PC-3 (cell line): ENCODE measurements at places on chromosomes 2 and 18.

DNA sequence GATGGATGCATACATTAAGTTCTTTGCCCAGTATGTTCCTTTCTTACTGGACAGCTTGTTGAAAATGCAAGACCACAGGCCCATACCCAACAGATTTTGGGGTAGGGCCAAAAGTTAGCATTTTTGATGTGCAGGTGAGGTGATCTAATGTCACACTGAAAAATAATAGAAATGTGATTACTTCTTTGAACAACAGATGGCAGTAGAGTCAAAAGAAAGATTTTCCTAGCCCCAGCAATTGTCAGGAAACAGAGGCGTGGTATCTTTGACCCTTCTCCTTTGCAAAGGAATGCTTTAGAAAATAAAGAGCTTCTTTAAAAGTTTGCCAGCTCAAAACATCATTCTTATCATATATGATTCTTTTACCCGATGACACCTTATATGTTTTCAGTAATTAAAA is 343.6 kb upstream of the SYT4 start:
- peak; percentile 50 for DNase-seq

DNA sequence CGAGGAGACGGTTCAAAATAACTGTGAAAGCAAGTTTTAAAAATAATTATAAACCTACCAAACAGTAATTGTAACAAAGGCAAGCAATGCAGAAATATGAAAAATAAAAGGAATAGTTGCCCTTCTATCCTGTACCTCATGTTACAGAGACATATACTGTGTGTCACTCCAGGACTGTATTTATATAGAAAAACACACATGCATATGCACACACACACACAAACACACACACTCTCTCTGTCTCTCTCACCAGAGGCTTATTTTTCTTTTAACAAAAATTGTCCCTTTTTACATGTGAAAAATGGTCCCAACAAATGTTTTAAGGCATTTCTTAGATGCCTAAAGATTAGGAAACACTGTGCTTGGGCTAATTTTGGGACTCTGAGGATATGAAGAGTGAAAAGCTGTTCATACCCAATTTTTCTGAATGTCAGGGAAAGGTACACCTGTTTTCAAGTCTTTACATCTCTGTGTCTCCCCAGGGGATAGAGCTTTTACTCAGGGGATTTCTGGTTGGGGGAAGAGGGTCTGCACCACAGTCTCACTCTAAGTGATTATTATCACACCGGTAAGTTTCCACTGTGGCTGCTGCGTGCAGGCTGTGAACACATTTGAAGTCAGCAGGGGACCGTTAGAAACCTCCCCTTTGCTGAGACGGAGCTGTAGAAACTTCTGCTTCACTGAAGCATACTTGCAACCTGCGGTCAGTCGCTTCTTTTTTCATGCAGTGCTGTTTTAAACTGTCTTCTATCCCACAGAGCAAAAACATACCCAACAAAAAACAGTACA is 51.4 kb upstream of the SPAG16 start:
- no peak for DNase-seq

DNA sequence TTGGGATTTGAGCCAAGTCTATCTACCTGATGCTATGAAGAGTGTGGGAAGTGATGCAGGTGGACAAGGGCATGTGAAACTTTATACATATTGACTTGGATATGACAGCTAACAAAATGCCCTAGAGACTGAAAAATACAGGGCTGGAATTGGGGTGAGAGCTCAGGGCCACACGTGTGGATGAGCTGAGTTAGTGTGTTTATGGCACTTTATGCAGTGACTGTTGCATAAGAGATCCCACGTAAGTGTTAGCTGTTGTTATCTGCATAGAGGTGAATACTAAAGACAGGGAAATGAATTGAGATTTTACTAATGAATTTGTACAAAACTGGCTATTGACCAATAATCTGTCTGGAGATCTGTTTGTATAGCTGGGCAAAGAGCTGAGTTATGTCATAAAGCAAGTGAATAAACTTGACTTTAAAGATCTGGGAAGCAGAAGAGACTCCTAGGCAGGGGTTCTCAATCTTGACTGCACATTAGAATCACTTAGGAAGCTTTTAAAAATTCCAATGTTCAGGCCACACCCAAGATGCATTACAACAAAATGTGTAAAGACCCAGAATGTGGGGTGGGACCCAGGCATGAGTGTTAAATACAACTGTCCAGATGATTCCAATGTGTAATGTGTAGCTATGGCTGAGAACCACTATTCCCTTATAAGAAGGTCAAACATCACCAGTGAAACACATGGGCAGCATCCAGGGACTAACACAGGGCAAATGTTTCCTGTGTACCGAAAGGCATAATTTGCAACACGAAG is 74.2 kb upstream of the STK17B start:
- peak; percentile 55 for DNase-seq

DNA sequence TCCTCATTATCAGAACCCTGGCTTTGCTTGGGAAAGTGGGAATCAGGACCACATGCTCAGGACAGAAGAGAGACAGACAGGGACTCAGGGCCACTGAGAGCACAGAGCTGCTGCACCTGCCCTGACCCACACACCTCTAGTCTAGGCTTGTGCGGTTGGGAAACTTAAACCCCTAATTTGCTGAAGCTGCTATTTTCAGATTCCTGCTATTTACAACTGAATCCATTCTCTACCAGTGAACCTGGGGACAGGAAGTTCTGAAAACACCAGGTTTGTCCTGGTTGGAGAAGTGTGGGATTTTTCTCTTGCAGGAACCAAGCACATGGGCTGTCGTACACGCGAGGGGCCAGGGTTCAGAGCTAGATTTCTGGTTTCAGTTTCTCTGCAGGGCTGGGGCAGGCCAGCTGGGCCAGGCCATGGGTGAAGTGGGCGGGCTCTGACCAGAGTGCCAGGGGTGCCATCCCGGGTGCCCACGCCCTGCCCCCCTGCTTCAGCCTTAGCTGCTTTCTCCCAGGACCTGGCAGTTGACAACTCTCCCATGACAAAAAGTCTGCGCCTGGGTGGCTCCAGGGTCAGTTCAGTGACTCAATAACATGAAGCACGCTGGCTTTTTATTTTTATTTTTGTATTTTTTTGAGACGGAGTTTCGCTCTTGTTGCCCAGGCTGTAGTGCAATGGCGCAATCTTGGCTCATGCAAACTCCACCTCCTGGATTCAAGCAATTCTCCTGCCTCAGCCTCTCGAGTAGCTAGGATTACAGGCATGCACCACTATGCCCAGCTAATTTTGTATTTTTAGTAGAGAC is 51.3 kb upstream of the SLC1A4 start:
- no peak for DNase-seq

DNA sequence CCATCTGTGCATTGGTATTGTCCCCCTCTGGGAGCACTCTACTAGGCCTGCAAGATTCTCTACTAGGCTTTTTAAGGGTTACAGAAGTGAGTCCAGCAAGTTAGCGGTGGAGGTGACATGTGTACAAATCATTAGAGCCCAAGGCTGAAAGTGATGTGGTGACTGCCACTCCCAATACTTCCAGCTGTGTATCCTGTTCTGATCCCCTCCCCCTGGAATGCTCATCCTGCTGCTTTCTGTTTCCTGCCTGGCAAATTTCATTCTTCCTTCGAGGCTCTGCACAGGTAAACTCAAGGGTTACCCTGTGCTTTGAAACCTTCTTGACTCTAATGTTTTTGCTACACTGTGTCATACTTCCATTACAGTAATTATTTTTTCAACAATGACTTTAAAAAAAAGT is 258.5 kb upstream of the REV1 start:
- peak; percentile 18 for DNase-seq

DNA sequence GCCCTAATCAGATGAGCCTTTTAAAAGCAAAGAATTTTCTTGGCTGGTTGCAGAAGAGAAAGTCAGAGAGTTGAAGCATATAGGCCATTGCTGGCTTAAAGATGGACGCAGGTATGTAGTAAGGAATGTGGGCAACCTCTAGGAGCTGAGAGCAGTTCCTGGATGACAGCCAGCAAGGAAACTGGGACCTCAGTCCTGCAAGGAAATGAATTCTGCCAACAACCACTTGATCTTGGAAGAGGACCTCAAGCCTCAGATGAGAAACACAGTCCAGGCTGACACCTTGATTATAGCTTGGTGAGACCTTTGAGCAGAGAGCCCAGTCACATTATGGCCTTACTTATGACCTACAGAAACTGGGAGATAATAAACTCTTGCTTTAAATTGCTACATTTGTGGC is 15.7 kb downstream of the PHOSPHO2 start:
- DNase-seq, result no peak

GRCh38 chr18:6741232-6741663 is 11.7 kb downstream of the ARHGAP28 start:
- DNase-seq, result peak; percentile 91

DNA sequence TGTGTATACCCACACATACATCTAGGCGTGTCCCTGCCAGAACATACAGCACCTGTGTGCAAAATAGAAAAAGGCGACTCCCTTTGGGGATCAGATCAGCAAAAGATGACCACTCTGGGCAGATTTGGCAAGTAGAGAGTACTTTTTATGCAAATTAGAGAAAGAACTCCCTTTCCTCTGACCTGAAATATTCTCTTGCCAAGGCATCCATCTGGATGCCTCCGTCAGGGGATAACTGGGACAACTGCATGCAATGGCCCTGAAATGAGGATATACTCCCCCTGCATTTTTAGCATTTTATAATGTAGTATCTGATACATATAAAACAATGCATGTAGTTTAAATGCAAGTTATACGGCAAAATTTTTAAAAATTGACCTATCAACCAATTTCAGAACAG is 247.7 kb downstream of the ICOS start:
- DNase-seq, result no peak

DNA sequence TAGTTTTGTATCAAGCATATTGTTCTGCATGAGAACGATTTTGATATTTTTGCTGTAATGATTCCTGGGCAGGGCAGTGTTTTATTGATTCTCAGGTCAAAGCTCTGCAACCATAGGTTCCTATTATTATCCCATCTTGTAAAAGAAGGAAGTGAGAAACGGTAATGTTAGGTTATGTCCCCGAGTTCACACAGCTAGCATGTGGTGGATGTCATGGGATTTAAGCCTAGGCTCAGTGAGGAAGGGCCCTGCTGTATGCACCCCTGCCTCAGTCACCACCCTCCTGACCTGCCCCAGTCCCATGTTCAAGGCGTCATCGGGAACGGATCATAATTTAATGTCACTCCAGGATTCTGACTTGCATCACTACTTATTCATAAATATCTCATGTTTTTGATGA is 10.7 kb downstream of the ACP1 start:
- DNase-seq, result no peak

DNA sequence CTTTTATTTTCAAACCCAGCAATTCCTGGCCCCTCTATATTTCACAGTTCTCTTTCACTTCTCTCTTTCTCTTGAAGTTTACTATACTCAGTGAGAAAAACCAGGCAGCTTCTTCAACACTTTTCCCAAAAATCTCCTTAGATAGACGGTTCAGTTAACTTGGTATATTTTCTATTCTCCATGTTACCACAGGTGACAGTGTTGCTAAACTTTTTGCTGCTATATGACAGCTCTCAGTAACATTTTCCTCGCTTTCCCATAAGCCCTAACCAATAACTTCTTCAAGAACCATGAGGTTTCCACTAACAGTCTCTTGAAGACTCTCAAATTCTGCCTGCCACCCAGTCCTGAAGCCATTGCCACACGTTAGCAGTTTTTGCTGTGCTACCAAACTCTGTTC is 45.8 kb downstream of the CYBRD1 start:
- peak; percentile 17 for DNase-seq

GRCh38 chr18:36432880-36433555 is 135.5 kb downstream of the FHOD3 start:
- no peak for DNase-seq

- DNase-seq, result no peak
These were observed 35.4 kb upstream of the DYNC1I2 start for GRCh38 chr2:171651667-171652415.
